Caudate nucleus (tissue), 63 donors: ENCODE measurements at places on chromosomes 7 and 10.

- no peak for DNase-seq
Observed at GRCh38 chr10:74088722-74089121, 61.9 kb downstream of the AP3M1 start.

- no peak for DNase-seq
Observed at GRCh38 chr10:16949816-16950215, 132.6 kb upstream of the RSU1 start.

DNA sequence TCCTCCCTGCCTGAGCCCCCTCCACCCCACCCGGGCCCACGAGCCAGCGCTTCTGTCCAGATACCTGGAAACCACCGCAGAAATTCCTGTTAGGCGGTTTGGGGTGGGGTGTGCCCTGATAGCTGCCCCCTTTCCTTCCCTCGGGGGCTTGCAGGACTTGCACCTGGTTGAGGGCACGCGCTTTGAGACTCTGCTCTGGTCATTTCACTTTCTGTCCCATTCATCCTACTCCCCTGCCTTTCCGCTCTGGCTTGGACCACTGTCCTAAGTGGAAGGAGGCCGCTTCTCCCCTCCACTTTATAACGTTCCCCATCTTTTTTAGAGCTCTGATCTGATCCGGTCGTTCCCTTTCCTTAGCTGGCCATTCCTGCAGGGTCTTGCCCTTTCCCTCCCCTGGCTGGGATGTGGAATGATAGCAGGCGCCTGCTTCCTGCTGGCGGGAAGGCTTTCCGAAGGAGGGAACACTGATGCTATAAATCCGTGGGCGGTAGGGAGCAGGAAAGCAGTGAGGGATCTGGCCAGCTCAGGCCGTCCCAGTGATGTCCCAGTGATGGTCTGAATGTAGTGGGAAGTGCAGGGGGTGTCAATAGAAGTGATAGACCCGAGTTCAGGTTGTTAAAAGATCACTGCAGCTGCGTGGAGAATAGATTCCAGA is 852 bp upstream of the PRKAR1B start:
- no peak for DNase-seq

GRCh38 chr10:62506371-62506770 is 132.2 kb downstream of the ZNF365 start:
- no peak for DNase-seq

DNA sequence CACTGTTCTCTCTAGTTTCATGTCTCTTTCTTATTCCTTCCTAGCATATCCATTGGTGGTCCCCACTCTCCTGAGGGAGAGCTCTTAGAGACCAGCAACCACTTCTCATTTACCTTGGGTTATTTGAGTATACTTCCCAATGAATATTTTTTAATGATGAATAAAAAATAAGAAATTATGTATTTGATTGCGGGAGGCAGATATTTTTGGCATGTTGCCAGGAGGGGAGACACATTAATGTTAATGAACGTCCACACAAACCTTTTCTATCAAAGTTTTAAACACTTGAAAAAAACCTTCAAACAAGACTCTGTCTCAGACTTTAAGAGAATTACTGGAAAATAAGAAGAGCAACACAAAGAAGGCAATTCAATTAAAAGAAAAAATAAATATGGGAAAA is 260.6 kb upstream of the MAGI2 start:
- DNase-seq = no peak

- DNase-seq = no peak
Observed at GRCh38 chr10:94617389-94617944, 66.1 kb upstream of the CYP2C18 start.

DNA sequence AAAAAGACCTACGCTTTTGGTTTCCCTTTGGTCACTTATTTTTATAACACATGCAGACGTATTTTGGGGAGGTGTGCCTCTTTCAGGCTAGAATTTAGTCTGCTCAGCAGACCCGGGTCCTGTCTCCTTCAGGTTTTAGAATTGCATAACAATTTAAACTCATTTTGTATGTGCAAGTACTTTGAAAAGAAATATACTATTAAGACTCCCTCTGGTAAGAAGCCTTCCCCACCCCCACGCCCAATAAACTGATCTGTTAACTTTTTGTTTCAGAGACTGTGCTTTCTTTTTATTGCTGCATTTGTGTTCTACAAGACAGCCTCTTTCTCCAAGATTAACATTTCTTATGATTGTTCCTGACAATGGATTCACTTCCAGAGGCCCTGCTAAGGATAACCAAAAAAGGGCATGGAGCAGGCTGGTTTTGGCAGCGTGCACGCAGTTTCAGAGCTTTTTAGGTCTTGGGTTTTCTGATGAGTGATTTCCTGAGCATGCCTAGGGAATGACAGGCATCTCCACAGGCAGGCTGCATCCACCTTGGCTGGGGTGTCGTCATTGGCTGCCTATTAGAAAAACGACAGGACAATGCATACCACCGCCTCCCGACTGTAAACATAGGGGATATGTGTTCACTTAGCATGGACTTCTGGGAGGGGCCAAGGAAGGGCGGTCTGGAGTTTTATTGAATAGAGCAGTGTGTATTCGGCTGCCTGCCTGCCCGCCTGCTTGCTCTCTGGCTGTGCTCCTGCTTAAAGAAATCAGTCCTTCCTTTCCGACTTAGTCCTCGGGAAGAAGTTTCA is at the start of gene CALD1:
TSS of gene CALD1 (plus strand) at position 694 of the 800 bp plus-strand sequence. CDS start 88,100 bp downstream, outside the sequence.
- peak; percentile 35 for DNase-seq

GRCh38 chr10:42428534-42428933 is 209.8 kb downstream of the ZNF33B start:
- DNase-seq = no peak

GRCh38 chr7:36962367-36962766 is 238.1 kb upstream of the AOAH start:
- DNase-seq = no peak

DNA sequence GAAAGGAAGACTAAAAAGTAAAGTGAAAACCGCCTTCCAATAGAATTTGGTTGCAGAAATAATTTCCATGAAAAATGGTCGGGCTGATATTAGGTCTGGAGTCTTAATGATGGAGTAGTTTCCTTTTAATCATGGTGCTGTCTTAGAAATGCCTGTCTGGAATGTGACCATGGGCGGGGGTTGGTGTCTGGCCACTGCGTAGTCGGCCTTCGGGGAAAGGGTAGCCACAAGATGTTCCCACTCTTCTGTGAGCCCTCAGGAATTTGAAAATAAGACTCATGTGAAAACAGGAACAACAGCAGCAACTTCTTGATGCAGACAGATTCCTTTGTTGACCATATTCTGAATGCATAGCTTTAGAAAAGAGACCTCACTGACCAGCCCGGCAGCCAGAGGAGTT is 176.8 kb downstream of the KIAA1217 start:
- no peak for DNase-seq

- DNase-seq = no peak
Observed at GRCh38 chr7:122803323-122803722, 82.9 kb downstream of the CADPS2 start.

DNA sequence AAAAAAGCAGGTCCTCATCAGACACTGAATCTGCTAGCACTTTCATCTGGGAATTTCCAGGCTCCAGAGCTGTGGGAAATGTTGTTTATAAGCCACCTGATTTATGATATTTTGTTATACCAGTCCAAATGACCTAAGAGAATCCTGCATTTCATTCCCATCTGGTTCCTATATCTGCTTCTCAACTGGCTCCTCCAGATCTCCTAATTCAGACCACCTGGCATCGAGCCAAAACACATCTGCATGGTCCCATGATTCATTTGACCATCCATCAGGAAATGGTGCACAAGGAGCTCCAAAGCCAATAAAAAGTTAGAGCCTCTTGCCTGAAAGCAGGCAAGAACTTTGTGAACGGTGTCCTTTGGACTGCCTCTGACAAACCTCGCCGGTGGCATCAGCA is 108.9 kb downstream of the IPMK start:
- no peak for DNase-seq

DNA sequence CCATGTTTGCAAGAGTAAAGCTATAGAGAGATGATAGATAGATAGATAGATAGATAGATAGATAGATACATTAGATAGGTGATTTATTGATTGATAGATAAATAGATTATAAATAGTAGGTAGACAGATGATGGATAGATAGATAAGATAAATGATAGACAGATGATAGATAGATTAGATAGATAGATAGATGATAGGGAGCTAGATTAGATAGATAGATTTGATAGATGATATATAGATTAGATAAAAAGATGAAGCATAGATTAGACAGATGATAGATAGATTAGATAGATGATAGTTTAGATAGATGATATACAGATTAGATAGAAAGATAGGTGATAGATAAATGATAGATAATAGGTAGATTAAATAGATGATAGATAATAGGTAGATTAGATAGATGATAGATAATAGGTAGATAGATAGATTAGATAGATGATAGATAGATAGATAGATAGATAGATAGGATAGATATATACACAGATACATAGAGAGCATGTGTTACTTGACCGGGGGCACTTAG is 243.3 kb upstream of the FOXK1 start:
- no peak for DNase-seq

DNA sequence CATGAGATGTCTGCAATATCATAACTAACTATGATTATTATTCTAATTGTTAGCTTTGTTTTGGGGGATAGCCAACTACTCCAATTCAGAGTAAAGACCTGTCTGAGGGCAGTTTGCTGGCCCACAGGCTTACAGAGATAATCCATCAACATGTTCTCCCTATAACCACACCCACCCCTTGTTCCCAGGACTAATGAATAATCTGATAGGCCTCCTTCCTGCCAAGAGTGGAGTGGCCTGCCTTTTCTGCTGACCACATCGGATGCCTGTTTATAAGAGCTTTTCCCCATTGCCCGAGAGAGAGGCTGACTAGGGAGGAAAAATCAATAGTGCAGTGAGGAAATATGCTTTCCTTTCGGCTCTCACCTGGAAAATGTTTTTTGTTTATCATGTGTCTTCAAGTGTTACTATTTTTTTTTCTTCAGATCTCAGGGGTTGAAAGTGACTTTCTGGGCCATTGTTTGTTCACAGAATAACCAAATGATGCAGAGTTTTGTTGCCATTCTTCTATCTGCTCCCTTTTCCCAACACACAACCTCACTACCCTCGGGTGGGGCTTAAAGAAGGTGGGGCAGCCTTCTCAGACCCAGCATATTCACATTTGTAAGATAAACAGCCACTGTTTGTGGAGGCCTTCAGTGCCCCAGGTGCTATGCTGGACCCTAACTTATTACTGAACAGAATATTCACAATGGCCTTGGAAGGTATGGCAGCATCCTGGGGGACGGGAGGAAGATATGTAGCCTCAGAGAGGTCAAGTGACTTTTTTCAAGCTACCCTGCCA is 38.4 kb downstream of the PLPP4 start:
- no peak for DNase-seq

GRCh38 chr10:18721067-18721466 is 61.8 kb downstream of the ARL5B start:
- DNase-seq = no peak

- DNase-seq = no peak
Observed at GRCh38 chr10:71292624-71293445, 26.2 kb upstream of the SLC29A3 start.

- no peak for DNase-seq
Observed at GRCh38 chr10:31832261-31832660, 96.4 kb downstream of the ARHGAP12 start.

GRCh38 chr7:134444961-134445315 is 14.0 kb downstream of the AKR1B1 start:
- no peak for DNase-seq

- no peak for DNase-seq
Observed at GRCh38 chr10:110504111-110504735, 6.5 kb downstream of the DUSP5 start.

DNA sequence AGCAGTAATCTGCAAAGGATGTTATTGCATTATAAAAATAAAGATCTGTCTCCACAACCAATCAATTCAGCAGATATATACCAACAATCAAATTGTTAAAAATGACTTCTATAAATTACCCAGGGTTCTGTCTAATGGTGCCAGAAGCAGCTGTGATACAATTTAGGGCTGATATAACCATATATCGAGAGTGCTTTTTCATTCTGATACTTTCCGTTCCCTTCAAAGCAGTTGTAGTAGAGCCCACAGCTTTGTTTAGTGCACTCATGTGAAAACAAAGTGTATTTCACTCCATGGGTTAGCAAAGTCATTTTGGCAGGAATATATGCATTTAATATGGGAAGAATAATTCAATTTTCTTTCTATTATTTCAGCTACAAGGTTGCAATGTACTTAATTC is 83.1 kb upstream of the CHCHD3 start:
- no peak for DNase-seq

DNA sequence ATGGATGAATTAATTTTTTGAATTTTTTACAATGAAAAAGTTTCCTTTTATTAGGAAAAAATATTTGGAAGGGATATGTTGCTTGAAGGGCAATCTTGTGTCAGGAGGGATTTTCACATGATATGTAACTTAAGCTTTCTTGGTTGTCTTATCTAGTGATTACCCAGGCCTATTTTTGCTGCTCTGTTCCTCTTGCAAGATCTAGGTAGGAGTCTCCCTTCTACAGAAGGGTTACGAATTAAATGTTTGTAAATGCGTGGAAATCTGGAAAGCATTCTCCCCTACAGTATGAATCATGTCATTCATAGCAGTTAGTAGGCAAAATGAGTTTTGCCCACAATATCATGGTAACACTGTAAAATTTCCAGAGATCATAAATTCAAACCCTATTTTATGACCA is 57.7 kb upstream of the CDK14 start:
- DNase-seq = no peak

DNA sequence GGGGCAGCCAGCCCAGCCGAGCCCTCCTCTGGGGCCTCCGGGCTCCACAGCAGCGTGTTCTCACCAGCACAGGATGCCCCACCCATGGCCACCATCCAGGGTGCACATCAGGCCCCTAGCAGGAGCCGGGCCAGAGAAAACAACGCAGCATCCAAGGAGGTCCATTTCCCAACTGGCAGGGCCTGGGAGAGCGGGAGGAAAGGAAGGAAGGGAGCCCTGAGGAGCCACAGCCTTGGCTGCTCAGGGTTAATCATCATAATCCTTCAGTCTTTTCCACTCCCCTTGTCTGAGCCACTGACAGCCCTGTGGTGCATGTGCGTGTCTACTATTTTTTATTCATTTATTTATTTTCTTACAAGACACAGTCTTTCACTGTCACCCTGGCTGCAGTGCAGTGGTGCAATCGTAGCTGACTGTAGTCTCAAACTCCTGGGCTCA is 3.6 kb downstream of the PLAC9 start:
- no peak for DNase-seq

GRCh38 chr7:149764481-149765398 is 8.6 kb downstream of the ZNF467 start:
- no peak for DNase-seq

- DNase-seq = no peak
Observed at GRCh38 chr7:151240942-151241754, 7.3 kb downstream of the SMARCD3 start.

GRCh38 chr7:20395511-20395910 is 64.8 kb downstream of the ITGB8 start:
- no peak for DNase-seq

DNA sequence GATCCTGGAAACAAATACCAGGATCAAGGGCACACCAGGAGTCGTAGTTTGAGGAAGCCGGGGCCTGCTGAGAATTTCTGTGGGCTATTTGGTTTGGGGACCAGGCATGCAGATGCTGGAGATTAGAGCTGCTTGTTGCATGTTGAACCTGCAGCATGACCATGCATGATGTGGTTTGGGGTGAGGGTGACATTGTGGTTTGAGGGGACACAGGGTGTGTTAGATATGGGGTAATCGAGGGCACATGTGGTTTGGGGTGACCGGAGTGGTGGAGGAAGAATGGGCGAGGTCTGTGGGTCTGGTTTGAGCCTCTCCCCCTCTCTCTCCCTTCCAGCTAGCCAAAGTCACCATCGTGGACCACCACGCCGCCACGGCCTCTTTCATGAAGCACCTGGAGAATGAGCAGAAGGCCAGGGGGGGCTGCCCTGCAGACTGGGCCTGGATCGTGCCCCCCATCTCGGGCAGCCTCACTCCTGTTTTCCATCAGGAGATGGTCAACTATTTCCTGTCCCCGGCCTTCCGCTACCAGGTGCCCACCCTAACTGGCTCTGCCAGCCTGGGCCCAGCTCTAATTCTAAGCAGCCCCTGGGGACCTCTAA is 10.2 kb downstream of the NOS3 start:
- no peak for DNase-seq
